Breast epithelium (tissue), 4 donors: ENCODE measurements at places on chromosomes 13 and 19. TPM values are rescaled to one million over a fixed set of nuclear protein-coding genes. Genes with fewer than 3 reads are reported as not detected.

Gene LGALS7B
- total RNA-seq: 23.6 TPM

Gene TSHZ3
- 8.3 TPM for total RNA-seq

Gene ZNF850
- total RNA-seq: 8.5 TPM

Gene ZNF584
- 16.1 TPM for total RNA-seq

Gene HPN
- total RNA-seq: 18.0 TPM

Gene SIGLEC8
- 0.80 TPM for total RNA-seq

Gene RPS28
- total RNA-seq: 789 TPM

Gene RFPL4A
- not detected for total RNA-seq

Gene C19orf85
- total RNA-seq: not detected

Gene LRRC4B
- total RNA-seq: 1.3 TPM

Gene DCT
- total RNA-seq: 2.2 TPM

Gene FFAR1
- not detected for total RNA-seq

Gene STOML3
- not detected for total RNA-seq

- DNase-seq: no peak
Measured at GRCh38 chr19:36916991-36917390, 859 bp downstream of the ZNF568 start.

DNA sequence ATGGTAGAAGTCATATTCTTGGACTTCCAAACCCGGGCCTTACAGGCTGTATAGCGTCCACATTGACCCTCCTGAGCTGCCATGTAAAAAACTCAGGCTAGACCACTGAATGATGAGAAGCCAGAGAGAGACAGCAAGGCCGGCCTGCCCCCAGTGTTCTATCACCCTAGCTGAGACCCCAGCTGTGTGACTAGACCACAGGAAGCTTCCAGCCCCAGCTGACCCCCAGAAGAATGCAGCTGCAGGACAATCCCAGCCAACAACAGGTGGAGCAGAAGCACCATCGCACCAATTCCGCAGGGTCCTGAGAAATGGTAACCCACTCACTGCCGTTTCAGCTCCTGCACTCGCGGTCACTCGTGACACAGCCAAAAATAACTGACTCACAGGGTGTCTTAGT lies 2.9 kb upstream of the ATP11A start:
- no peak for DNase-seq

DNA sequence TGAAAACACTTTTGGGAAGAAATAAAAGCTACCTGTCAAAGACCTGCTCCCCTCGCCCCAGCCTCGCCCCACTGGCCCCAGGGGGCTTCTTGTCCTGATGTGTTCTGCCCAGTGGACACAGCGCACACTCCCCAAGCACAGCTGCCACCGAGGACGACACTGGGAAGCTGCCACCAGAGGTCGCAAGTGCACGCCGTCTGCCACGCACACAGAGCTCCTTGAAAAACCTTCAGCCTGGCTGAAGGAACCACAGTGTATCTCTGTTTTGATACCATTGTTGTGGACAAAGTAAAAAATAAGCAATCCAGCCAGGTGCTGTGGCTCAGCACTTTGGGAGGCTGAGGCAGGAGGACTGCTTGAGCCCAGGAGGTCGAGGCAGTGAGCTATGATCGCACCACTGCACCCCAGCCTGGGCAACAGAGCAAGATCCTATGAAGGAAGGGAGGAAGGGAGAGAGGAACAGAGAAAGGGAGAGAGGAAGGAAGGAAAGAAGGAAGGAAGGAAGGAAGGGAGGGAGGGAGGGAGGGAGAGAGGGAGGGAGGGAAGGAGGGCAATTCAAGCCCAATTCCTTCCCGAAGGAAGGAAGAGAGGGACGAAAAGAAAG lies 57.3 kb downstream of the CEBPG start:
- DNase-seq: peak; percentile 76

DNA sequence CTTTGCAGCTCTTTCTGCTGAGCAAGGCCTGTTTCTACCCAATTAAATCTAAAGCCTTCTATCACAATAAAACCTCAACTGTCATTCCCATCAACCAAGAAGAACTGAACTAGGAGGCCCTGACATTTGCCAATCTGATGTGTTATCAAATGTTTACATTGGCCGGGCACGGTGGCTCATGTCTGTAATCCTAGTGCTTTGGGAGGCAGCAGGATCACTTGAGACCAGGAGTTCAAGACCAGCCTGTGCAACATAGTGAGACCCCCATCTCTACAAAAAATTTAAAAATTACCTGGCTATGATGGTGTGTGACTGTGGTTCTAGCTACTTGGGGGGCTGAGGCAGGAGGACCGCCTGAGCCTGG lies 2.8 kb upstream of the FBXO17 start:
- no peak for DNase-seq

DNA sequence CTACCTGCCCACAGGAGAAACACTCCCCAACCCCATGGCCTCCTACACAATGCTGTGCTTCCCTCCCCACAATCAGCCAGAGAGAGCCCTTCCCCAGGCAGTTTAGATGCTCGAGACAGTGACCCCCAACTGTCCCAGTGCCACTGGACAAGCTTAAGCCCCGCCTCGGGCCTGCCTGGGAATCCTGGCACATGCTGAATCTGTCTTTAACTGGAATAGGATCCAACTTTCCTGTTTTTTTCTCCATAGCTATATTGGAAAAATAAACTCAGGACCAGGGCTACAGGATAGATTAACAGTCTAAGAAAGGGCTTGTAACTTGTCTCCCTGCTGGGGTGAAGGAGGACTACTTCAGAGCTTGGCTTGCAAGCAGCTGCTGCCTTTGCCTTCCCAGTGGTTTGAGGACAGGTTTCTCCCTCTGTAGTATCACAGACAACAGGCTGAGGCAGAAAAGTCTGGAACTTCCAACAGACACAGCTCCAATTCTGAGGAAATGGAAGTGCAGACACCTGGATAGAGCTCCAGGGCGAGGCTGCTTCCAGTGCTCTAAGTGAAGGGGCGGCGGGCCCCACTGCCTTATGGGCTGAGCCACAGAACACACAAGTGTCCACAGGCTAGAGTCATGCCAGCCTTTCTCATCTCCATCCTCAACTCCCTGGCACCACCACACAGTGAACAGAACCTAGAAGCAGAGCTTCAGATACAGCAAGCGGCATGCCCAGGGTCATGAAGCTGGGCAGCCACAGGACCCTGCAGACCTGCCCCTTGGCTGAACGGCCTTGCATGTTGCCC lies 228.3 kb downstream of the TUBA3C start:
- DNase-seq: no peak

DNA sequence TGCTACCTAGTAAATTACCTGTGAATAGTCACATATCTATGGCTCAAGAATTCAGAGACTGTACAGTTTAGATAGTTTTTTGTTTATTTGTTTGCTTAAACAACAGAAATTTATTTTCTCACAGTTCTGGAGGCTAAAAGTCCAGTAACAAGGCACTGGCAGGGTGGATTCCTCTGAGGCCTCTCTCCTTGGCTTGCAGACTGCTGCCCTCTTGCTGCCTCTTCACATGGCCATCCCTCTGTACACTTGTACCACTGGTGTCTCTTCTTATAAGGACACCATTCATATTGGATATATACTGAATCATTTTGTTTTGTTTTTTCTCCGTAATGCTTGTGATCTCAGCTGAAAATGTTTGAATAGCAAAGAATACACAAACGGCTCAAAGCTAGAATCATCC lies 56.4 kb upstream of the MIR17HG start:
- DNase-seq: no peak

DNA sequence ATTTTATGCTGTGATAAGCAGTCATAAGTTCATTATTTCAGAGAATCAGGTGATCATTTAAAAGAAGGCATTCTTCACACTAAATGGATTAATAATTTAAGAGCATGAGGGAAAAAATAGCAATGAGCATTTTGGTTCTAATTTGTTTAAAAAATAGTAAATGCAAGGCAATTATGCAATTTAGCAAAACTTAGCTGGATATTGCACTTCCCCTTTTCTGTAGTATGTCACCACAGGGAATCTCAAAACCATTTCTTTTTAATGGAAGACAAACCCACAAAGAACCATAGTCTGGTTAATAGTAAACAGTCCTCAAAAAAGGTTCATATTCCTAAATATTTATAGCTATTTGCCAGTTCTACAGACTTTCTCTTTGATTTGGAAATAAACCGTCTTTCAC lies 30.2 kb downstream of the COG6 start:
- DNase-seq: no peak

GRCh38 chr13:108225440-108225839 lies 7.2 kb downstream of the ABHD13 start:
- no peak for DNase-seq

GRCh38 chr13:62014299-62014698 lies 598.6 kb upstream of the PCDH20 start:
- no peak for DNase-seq

DNA sequence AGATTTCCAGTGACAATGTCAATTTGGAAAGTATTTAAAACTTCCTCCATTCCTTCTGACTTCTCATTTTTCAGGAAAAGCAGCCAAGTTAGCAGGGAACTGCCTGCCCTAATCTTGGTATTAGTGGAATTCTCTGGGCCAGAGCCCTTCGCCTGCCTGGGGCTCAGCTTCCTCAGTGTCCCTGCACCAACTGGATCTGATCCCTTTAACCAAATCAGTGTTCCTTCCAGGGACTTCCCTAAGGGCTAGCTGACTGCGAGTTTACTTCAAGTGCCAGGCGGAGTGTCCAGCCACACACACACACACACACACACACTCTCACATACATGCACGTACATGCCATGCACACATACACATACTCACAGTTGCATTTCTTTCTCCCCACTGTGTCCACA lies 20.0 kb downstream of the RAB20 start:
- DNase-seq: no peak

DNA sequence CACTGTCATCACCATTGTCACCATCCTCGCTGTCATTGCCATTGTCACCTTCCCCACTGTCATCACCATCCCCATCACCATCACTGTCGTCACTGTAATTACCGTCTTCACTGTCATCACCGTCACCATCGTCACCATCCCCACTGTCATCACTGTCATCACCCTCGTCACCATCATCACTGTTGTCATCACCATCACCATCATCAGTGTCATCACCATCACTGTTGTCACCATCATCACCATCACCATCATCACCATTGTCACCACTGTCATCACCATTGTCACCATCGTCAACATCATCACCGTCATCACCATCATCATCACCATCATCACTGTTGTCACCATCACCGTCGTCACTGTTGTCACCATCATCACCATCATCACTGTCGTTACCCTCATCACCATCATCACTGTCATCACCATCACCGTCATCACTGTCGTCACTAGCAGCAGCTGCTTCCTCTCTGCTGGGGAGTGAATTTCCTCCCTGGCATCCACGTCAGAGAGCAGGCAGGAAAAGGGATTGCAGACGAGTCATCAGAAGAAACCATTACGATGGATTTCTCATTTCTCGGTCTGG lies 27.3 kb downstream of the TMEM255B start:
- no peak for DNase-seq

GRCh38 chr19:45144431-45145269 lies 16.1 kb downstream of the NKPD1 start:
- DNase-seq: no peak

- peak; percentile 86 for DNase-seq
Measured at GRCh38 chr19:289651-290371, 1.4 kb downstream of the PLPP2 start.

- DNase-seq: no peak
Measured at GRCh38 chr13:79986890-79987289, 354.0 kb downstream of the SPRY2 start.

- DNase-seq: no peak
Measured at GRCh38 chr13:21343659-21344058, 115.4 kb downstream of the ZDHHC20 start.

GRCh38 chr19:375395-376110 lies 31.0 kb upstream of the MIER2 start:
- DNase-seq: no peak

DNA sequence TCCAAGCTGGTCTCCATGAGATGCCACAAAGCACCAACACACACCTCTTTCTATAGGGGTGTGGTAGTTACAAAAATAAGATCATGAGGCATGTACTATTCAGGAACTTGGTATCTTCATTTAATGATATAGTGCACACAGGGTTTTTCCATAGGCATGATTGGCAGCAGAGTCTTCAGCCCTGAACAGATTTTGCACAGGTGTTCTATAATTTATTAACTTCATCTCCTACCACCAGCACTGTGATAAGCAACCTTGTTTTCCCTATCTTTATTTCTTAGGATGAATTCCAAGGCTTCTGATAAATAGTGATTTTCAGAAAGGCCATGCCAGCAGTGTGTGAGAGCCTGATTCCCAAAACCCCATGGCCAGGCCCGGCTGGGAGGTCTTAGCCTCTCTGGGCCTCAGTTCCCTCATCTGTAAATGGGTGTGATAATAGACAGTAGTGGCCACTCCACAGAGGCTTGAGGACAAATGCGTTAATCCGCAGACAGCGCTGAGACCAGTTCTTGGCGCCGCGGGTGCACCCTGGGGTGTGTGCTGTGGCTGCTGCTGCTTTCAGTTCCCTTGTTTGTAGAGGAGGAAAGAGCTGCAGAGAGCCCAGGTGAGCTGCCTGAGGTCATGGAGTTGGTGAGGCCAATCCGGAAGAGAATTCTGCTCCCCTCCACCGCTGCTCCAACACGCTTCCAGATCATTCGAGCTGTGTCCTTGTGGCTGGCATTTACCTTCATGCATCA lies 33.1 kb downstream of the DHRS12 start:
- DNase-seq: no peak

GRCh38 chr13:110600261-110600819 lies 15.0 kb upstream of the NAXD start:
- DNase-seq: no peak

DNA sequence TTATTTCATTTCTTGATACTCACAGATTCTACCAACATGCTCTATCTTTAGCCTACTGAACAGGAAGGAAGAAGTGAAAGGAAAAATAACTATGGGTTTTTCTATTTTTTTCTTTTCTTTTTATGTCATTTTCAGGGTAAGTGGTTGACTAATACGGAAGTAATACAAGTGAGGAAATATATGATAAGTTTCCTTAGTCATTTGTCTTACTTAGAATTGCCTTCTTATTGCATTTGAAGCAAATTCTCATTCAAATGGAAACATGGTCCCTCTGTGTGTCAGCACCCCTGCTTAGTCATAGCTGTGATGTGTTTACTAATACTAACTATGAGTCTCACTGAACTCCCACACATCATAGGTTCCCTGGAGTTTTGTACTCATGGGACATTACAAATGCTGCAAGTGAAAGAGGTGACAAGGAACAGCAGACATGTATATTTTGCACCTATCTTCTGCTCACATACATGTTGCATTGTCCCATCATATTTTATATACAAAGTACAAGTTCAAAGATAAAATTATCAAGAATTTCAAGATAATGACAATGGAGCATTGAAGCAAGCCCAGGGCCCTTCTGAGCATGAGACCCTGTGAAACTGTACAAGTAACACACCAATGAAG lies 60.1 kb downstream of the DCT start:
- DNase-seq: no peak

- no peak for DNase-seq
Measured at GRCh38 chr13:32206097-32206740, 108.9 kb downstream of the ZAR1L start.

DNA sequence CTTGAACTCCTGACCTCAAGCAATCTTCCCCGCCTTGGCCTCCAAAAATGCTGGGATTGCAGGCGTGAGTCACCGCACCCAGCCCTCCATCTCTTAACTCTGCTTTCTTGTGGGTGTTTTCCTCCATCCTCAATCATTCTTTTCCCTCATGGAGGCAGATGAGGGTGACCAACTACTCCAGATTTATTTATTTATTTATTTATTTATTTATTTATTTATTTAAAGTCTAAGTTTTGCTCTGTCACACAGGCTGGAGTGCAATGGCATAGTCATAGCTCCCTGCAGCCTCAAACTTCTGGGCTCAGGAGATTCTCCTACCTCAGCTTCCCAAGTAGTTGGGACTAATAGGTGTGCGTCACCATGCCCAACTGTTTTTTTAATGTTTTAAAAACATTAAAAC lies 14.9 kb downstream of the VAV1 start:
- no peak for DNase-seq

GRCh38 chr13:35723821-35724220 lies 247.3 kb upstream of the MAB21L1 start:
- DNase-seq: no peak

GRCh38 chr13:24096659-24097058 lies 63.9 kb upstream of the SPATA13 start:
- DNase-seq: no peak
